ENCODE measurements at places on chromosomes 4 and X.

GRCh38 chr4:39472396-39472795, 13.5 kb downstream of the LIAS start:
- no peak for DNase-seq

DNA sequence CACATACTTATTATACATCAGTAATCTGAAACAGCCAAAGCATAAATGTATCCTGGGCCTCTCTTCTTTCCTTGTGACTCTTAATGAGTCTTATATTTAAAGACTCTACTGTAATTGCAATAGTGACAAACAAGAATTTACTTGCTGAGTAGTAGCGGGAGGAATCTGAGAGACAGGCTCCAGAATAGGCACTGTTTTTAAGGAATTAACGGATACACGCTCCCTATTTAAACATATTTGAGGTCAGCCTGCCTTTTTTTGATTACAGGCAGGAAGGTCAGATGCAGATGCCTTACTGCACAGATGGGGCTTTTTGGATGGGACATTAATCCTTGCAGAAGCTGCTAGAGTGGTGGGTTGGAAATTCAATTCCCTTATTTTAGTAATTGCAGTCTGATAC, 196.3 kb upstream of the ANXA3 start:
- DNase-seq = no peak

GRCh38 chr4:41575207-41575606, 37.2 kb downstream of the LIMCH1 start:
- no peak for DNase-seq

DNA sequence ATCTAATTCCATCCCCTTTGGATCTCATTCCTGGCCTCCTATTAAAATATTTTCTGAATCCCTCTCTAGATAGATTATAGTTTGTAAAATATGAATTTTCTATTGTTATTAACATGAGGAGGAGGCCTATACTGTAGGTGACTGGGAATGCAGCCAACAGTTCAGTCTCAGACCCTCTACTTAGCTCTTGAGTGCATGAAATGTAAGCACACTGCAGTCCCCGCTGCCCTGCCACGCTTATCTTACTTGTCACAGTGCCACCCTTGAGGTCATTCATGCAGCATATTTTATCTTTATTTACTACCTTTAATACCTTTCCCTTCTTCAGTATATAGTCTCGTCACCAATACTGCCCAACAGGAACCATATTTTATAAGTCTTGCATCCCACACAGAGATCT, 151.0 kb downstream of the CAMK2D start:
- DNase-seq = no peak

GRCh38 chr4:8855818-8856245, 15.8 kb downstream of the HMX1 start:
- DNase-seq = no peak

DNA sequence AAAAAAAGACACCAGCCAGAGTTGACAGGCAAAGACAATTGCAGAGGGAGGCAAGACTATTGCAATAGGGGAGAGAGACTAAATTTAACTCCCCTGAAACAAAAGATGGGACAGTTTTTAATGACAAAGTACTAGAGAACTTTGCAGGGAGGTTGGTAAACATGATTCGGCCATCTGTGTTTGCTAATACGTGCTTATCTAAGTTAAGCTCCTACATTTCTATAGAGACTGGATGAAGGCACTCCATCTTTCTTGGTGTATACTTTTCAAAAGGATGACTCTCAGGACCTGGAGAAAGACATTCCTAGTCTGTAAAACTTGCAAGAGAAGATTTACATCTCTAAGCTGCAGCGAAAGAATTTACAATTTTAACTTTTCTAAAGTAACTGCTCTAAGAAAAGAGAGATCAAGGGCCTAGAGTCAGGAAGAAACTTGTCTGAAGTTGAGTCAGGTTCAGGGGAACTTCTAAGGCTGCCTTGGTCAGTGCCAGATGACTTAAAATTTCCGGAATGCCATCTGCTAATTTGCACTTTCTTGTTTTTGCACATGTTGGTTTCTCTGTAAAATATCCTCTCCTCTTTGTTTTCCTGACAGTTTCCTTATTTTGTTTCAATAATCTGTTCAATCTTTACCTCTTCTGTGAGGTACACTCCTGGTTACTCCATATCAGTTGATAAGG, 10.6 kb downstream of the ADAM29 start:
- DNase-seq = no peak

GRCh38 chr4:24850674-24851073, 55.3 kb downstream of the SOD3 start:
- DNase-seq = no peak

- no peak for DNase-seq
These were observed 152.0 kb downstream of the GRIA2 start for GRCh38 chr4:157372567-157372966.

GRCh38 chr4:2667428-2667827, 88.7 kb downstream of the TNIP2 start:
- no peak for DNase-seq

DNA sequence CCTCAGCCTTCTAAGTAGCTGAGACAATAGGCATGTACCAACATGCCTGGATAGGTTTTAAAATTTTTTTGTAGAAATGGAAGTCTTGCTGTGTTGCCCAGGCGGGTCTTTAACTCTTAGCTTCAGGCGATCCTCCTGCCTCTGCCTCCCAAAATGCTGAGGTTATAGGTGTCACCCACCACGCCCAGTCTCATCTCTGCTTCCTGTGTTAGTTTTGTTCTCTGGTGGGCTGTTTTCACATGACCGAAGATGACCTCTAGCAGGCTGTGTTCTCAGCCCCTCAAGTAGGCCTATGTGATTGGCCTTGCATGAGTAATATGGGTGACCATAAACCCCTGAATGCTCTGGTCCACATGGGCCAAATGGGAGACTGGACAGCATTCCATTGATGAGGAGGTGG, 56.8 kb upstream of the MSANTD1 start:
- no peak for DNase-seq

GRCh38 chr4:135120195-135120594, 918.6 kb upstream of the PABPC4L start:
- no peak for DNase-seq

DNA sequence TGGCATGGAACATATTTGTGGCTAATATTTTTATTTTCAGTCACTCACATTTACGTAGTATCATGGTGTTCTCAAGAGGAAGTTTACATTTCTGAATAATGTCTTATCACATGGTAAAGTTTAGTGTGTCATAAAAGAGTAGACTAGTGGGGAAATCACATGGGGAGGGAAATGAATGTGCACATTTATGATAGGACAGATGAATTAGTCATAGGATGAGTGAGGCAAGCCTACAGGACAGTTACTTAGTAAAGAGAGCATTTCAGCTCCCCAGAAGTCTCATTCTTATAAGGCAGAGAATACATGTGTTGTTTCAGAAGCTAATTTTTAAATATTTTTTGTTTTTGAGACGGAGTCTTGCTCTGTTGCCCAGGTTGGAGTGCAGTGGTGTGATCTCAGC, 6.2 kb downstream of the GK start:
- no peak for DNase-seq

DNA sequence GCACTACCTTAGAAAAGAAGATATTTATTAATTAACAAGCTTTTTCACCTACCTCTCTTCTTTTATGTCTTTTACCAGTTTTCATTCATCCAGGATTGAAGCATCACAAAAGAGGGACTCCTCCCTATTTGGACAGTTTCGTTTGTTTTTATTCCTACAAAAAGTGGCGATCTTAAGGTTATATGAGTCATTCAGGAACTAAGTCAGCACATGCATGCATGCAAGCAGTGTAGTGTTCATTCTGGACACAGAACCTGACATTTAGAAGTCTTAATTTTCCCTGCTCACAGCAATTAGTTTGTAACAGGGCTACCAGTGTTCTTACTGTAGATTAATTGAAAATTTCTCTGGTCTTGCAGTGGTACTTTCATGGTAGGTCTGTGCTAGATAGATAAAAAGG, 47.9 kb upstream of the QRFPR start:
- DNase-seq = no peak

DNA sequence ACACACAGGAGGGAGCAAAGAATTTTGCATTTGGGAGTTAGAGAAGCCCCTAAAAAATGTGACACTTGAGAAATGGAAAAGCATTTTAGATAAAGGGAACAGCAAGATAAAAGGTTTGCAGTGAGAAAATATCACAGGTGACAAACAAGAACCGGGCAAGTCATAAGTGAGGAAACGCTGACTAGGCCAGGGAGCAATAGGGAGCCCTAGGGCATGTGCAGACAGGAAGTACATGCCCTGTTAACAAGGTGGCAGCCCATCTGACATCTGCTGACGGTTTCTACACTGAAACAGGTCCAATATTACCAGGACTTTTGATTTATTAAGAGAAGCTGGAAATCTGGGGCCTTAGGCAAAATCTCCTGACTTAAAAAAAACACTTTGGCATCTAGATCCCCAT, 4.0 kb upstream of the IL13RA1 start:
- DNase-seq = no peak

DNA sequence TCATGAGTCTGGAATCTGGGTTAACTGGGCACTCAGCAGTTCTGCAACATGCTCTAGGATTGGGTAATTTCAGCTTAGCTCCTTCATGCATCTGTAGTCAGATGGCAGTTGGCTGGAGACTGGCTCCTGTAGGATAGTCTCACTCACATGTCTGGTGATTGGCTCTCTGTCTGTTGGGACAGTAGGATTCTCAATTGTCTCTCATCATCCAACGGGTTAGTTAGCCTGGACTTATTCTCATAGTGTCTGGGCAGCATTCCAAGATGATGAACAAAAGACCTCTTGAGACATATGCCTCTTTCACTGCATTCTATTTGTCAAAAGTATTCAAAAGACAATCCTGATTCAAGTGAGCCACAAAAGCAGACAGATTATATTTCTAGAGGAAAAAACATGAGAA, 795.6 kb upstream of the GALNTL6 start:
- DNase-seq = no peak

GRCh38 chr4:73139991-73140390, 70.5 kb upstream of the COX18 start:
- DNase-seq = no peak

- no peak for DNase-seq
These were observed 38.4 kb downstream of the NOP14 start for GRCh38 chr4:2924765-2925301.

- DNase-seq = no peak
These were observed 783 bp downstream of the BEX2 start for GRCh38 chrX:103309860-103310554.

- no peak for DNase-seq
These were observed 34.7 kb downstream of the CRMP1 start for GRCh38 chr4:5858020-5858769.

DNA sequence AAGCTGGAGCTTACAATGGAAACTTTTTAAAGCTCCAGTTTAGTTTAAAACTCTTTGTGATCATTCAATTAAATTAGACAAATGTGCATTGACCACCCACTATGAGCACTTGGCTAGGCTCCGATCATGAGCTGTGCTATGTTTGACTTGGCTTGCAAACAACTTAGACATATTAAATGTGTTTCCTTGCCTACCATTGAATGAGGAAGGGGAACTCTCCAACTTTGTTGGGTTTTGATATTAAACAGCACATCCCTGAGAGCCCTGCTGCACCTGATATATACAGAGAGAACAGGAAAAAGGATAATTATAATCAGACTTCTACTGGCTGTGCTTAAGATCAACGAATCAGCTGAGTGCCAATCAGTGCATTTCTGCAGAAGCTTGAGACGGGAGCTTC, 71.4 kb upstream of the ADGRL3 start:
- no peak for DNase-seq

- no peak for DNase-seq
These were observed 143.1 kb upstream of the FRMPD4 start for GRCh38 chrX:11995146-11995545.

DNA sequence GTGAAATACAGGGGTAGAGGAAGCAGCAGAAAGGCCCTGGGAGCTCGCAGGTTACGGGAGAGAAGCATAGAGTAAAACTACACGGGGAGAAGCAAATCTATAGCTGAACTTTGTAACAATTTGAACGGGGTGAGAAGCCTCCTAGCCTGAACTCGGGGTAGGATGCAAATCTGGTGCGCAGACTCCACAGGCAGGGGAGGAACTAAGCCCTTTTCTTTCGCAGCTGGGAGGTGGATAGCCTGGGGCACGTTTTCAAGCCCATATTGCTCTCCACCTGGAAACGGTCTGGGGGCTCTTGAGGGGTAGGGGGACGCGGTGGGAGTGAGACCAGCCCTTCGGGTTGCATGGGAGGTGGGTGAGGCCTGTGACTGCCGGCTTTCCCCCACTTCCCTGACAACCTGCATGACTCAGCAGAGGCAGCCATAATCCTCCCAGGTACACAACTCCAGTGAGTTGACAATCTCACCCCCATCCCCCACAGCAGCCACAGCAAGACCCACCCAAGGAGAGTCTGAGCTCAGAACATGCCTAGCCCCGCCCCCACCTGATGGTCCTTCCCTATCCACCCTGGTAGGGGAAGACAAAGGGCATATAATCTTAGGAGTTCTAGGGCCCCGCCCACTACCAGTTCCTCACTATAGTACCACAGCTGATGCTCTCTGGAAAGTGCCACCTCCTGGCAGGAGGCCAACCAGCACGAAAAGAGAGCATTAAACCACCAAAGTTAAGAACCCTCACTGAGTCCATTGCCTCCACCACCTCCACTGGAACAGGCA, 29.9 kb downstream of the SOWAHB start:
- no peak for DNase-seq

GRCh38 chr4:40316782-40317635, 18.1 kb upstream of the CHRNA9 start:
- DNase-seq = peak; percentile 12

GRCh38 chr4:113636438-113636818, 125.1 kb downstream of the CAMK2D start:
- no peak for DNase-seq

DNA sequence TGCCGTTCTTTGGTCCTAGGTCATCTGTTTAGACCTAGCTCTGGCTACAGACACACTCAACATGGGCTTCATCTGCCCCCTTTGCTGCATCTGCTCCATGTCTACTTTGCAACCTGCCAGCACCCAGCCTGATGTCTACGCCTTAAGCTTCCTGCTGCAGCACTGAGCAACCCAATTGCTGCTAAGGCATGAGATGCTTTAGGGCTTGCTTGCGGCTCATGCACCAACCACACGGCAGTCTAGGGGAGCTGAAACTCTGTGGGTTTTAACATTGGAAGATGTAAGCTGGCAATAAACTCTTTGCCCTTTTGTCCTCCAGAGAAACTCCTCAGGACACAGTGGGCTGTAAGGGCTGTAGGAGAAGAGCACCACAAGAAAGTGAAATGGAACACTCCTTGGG, 11.7 kb upstream of the CLNK start:
- DNase-seq = no peak

DNA sequence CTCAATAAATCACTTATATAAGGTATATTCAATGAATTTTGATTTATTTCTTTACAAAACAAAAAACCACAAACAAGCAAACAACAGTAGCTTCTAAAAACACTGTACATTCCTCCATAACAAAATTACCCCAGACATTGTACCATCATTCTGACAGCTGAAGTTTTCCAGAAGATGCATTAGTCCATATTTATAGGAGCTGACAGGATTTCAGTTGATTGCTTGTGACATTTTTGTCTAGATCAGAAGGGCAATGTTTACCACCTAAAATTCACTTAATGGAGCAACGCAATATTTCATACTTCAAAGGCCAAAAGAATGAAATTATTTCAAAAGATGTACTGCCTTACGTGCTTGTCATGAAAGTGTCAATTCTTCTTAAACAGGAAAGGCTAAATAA, 167.0 kb downstream of the ATP10D start:
- no peak for DNase-seq

- no peak for DNase-seq
These were observed 90.9 kb upstream of the TLR2 start for GRCh38 chr4:153593161-153593560.

- DNase-seq = no peak
These were observed 590 bp upstream of the CCDC110 start for GRCh38 chr4:185472103-185472542.
